NCI-H1436 treated with DMSO at 0.1 percent for 48 hours (cell line): ENCODE measurements at places on chromosomes 7 and 10.

- DNase-seq: no peak
Observed at GRCh38 chr7:28181416-28181815, 821 bp upstream of the JAZF1 start.

DNA sequence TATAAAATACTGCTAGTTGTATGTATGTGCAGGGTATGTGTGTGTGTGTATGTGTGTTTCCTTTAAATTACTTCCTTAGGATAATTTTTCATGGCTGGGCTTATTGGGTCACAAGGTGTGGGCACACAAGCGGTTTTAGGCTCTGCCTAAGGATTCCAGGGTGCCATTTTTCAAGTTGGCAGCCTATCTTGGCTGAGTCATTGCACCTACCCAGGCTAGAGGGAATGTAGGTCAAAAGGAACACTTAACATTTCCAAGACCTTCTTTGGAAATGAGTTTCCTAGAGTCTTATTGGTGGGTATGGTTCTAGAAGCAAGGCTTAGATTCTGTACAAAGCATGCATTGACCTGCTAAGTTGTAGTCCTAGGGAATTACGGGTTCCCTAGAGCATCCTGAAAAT lies 642.1 kb downstream of the LRMDA start:
- DNase-seq: no peak

- DNase-seq: no peak
Observed at GRCh38 chr7:74306730-74307469, 17.7 kb downstream of the CLIP2 start.

DNA sequence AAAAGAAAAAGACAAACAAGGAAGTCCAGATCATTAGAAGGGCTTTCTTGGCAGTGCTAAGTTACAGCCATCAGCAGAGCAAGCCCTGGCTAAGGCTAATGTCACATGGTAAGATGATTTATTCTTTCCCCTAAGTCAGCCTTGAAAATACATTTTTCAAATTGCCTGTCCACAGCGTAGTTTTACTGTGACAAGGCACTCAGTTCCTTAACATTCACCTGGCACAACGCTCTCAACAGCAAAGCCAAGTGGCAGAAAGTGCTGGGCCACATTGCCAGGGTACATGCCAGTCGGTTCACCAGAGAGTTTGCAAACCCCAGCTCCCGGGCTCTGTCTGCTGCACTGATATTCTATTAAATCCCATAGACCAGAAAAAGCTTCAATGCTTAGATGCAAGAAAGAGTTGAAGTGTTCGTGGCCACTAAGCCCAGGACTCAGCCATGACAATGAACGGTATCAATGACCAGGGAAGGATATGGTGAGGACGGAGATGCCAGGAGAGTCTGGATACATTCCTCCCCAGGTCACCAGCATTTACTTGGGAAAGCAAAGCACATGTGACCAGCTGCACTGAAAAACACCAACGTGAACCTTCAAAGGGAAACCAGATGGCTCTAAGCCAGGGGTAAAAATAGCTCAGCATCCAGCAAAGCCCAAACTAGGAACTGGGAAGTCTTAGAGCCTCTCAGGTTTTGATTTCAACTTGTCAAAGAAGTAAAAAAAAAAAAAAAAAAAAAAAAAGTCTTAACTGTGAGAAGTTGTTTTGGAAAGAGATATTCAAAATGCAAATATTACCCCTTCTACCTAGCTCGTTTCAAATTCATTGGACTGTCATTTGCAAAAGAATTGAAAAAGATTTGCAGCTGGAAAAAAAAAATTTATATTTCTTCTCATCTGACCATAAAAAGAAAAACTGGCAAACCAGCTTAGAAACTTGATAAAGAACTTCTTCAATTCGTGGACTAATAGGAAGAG lies 23.9 kb upstream of the MPP7 start:
- DNase-seq: no peak
